Thoracic aorta endothelial cell (primary cell): ENCODE measurements at places on chromosomes 2 and 18. TPM values are rescaled to one million over a fixed set of nuclear protein-coding genes. Genes with fewer than 3 reads are reported as not detected.

The SERPINB5 gene
- not detected in 2 replicates for total RNA-seq

The SESTD1 gene
- 43.2 and 47.9 TPM in 2 replicates for total RNA-seq

The NOL4 gene
- total RNA-seq, result not detected in 2 replicates

The PLCD4 gene
- 0.79 and 2.3 TPM in 2 replicates for total RNA-seq

The AGXT gene
- total RNA-seq, result not detected in 2 replicates

The C2orf15 gene
- 0.14 TPM in 1 of 2 replicates, not detected in the other for total RNA-seq

The FSIP2 gene
- total RNA-seq, result 0.27 and 0.43 TPM in 2 replicates

The KCNE4 gene
- total RNA-seq, result under 0.01 TPM in 2 replicates

The HSBP1L1 gene
- 1.2 and 3.4 TPM in 2 replicates for total RNA-seq

The CCDC68 gene
- total RNA-seq, result 3.0 and 6.4 TPM in 2 replicates

The UPP2 gene
- total RNA-seq, result not detected in 2 replicates

The IL1RL1 gene
- 159 and 193 TPM in 2 replicates for total RNA-seq

The MYOM1 gene
- under 0.01 and 0.22 TPM in 2 replicates for total RNA-seq

The CHCHD5 gene
- 6.1 and 7.3 TPM in 2 replicates for total RNA-seq

The RAB17 gene
- 2.9 and 5.5 TPM in 2 replicates for total RNA-seq

The CNGA3 gene
- total RNA-seq, result under 0.01 TPM in 1 of 2 replicates, not detected in the other

The ANKRD62 gene
- total RNA-seq, result not detected in 2 replicates

The C2orf78 gene
- not detected in 2 replicates for total RNA-seq

The MARCO gene
- not detected in 2 replicates for total RNA-seq

The MEMO1 gene
- 55.1 and 56.9 TPM in 2 replicates for total RNA-seq

The CPO gene
- total RNA-seq, result not detected in 2 replicates

The TEKT4 gene
- total RNA-seq, result not detected in 2 replicates

The REG3G gene
- not detected in 2 replicates for total RNA-seq

The TWIST2 gene
- 2.6 and 4.5 TPM in 2 replicates for total RNA-seq

The SPEG gene
- 0.43 and 0.80 TPM in 2 replicates for total RNA-seq

The DNAJC5G gene
- total RNA-seq, result not detected in 2 replicates

The PIEZO2 gene
- total RNA-seq, result 0.29 and 31.0 TPM in 2 replicates

The CHST9 gene
- not detected in 2 replicates for total RNA-seq

The G6PC2 gene
- total RNA-seq, result not detected in 2 replicates

The EFHD1 gene
- total RNA-seq, result 0.13 TPM in 1 of 2 replicates, not detected in the other

The SLC8A1 gene
- total RNA-seq, result 2.0 and 7.0 TPM in 2 replicates

The GCG gene
- not detected in 2 replicates for total RNA-seq

The DCDC2C gene
- total RNA-seq, result not detected in 2 replicates

The FRZB gene
- total RNA-seq, result not detected in 2 replicates

The TOGARAM2 gene
- total RNA-seq, result under 0.01 and 0.13 TPM in 2 replicates

The OXER1 gene
- not detected in 2 replicates for total RNA-seq

The SATB2 gene
- total RNA-seq, result 1.3 and 2.7 TPM in 2 replicates

The LRRTM4 gene
- total RNA-seq, result not detected in 2 replicates

The FEV gene
- not detected in 2 replicates for total RNA-seq

The EPHA4 gene
- total RNA-seq, result 35.8 and 46.7 TPM in 2 replicates

The GKN1 gene
- not detected in 2 replicates for total RNA-seq

The MAP3K19 gene
- not detected in 2 replicates for total RNA-seq

The DSC2 gene
- 0.14 TPM in 1 of 2 replicates, not detected in the other for total RNA-seq

The INHBB gene
- 0.79 and 3.9 TPM in 2 replicates for total RNA-seq

The UGT1A8 gene
- total RNA-seq, result not detected in 2 replicates

The ASB18 gene
- not detected in 2 replicates for total RNA-seq

The GULP1 gene
- total RNA-seq, result 27.7 and 32.2 TPM in 2 replicates

The GYPC gene
- 0.66 and 2.7 TPM in 2 replicates for total RNA-seq

The ERICH2 gene
- not detected in 2 replicates for total RNA-seq

The EFEMP1 gene
- 2,071 and 2,356 TPM in 2 replicates for total RNA-seq

The SOX11 gene
- total RNA-seq, result not detected in 2 replicates
